ENCODE measurements at places on chromosomes 1 and 21.

DNA sequence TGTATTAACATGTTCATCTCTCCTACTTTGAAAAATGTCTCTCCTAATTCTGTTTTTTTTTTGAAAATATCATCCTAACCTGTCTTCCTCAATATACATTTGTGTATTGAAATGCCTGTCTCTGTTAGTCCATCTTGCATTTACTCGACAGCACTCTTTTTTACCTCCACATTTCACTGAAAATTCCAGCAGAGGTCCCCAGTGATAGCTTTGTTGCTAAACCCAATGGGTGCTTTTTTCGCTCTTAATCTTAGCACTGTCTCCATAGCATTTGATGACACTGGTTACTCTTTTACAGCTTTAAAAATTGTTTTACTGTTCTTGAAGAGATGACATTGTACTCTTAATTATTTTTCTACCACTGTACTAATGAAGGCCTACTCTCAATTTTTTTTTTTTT, 10.8 kb downstream of the OSBPL9 start:
- no peak for DNase-seq

DNA sequence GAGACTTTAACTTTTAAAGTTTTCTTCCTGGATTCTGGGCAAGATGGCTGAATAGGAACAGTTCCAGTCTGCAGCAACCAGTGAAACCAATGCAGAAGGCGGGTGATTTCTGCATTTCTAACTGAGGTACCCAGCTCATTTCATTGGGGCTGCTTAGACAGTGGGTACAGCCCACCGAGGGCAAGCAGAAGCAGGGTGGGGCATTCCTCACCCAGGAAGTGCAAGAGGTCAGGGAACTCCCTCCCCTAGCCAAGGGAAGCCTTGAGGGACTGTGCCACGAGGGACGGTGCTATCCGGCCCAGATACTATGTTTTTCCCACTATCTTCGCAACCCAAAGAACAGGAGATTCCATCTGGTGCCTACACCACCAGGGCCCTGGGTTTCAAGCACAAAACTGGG, 121.0 kb downstream of the VAV3 start:
- DNase-seq, result no peak

DNA sequence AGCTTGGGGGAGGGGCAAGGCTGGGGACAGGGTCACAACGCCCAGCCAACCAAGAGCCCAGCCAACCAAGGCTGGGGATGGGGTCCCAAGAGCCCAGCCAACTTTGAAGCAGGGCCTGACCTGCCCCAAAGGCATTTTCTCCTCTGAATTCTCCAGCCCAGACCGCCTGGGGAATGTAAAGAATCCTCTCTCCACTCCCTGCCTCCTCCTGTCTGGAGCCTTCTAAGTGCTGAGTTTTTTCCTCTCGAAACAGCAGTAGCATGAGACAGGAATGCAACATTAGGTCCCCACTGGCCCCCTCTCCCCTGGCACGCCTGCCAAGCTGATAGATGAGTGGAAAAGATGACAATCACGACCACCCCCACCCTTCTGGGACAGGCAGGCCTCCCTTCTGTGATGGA, 17.0 kb downstream of the C1orf198 start:
- DNase-seq, result no peak

- DNase-seq, result no peak
Observed at GRCh38 chr1:13593511-13594131, 10.0 kb downstream of the PDPN start.

DNA sequence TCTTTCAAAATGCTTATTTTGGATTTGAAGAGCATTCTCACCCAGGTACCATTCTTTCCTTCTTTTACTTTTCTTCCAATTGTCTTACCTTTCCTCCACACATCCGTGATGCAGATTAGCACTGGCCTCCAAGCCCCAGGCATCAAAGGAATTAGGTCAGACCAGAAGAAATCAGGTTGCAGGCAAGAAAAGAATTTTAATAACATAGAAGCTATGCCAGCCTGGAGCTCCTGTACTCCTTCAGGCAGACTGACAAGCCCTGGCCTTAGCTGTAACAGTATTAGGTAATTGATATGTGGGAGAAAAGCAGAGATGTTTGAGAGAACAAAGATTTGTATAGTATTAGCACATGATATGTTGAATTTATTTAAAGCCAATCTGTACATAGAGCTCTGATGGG, 390.4 kb upstream of the ADGRL2 start:
- DNase-seq, result no peak

- no peak for DNase-seq
Observed at GRCh38 chr1:121518726-121519041, 333.9 kb downstream of the SRGAP2C start.

- no peak for DNase-seq
Observed at GRCh38 chr1:58248791-58249190, 297.7 kb downstream of the OMA1 start.

- no peak for DNase-seq
Observed at GRCh38 chr1:154975409-154976059, 1.1 kb downstream of the CKS1B start.

GRCh38 chr21:38115870-38116269, 140.9 kb upstream of the KCNJ15 start:
- no peak for DNase-seq

DNA sequence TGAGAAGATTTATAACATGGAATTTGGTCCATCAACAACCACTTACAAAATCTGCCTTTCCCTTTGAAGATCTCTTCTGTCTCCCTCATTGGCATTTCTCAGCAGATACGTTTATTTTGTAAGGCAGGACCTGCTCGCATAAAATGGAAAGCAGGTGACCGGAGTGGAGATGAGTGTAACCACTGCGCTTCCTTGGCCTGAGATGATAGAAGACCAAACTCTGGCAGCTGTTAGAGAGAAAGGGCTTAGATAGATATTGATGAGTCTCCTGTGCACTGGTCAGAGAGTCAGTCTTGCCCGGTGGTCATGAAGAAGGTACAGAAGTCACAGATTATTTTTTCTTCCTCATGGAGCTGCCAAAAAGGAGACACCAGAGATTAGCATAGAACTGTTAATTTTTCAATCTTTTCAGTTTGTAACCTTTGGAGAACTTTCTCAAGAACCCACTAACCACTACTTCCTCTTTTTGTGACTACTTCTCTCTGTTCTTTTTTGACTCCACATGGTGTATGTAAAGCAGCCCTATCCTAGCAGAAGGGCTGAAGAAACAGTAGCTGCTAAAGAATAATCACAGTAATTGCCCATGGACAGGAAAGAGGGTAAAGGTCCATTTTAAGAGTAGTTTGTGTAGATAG, 47.6 kb downstream of the FCRL3 start:
- DNase-seq, result no peak

GRCh38 chr1:227735539-227736285, 477 bp downstream of the SNAP47 start:
- DNase-seq, result no peak

- DNase-seq, result no peak
Observed at GRCh38 chr1:197320991-197321531, 53.0 kb downstream of the CRB1 start.

- no peak for DNase-seq
Observed at GRCh38 chr1:162561616-162562469, at the start of gene UAP1. UAP1 (plus strand) TSS chr1:162561722; CDS start chr1:162566069, 4,347 bp downstream.

- no peak for DNase-seq
Observed at GRCh38 chr1:62064829-62065407, 129.7 kb upstream of the L1TD1 start.

GRCh38 chr1:99704356-99704816, 58.5 kb downstream of the PALMD start:
- no peak for DNase-seq

GRCh38 chr1:205989786-205990185, 13.4 kb downstream of the RAB7B start:
- no peak for DNase-seq

DNA sequence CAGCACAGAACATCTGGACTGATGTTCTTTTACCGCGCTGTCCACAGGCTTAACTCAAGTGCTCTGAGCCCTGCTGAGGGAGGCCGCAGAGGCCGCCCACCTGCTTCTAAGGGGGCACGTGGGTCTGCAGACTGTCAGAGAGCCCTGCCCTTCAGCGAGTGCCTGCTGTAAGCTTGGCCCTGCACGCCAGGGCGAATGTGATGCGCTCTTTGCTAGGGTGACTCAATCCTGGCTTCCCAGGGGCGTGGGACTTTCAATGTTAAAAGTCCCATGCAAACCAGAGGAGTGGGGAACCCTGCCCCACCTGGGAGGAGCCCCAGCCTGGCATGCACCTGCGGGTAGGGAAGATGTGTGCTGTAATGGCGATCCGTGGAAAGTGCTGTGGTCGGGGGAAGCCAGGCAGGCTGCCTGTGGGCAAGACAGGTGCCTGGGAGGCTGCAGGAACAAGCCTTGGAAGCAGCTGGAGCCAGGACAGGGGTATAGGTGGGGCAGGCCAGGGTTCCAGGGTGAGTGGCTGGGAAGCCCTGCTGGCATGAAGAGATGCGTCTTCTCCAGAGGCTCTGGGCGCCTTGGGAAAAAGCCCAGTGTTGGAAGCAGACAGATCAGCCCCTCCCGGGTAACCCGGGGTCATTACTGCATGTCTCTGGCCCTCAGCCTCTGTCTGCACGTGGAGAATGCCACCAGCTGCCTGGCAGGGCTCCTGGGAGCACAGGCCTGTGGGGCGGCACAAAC, 594 bp upstream of the PANK4 start:
- no peak for DNase-seq

- DNase-seq, result no peak
Observed at GRCh38 chr1:210915890-210916507, 217.9 kb downstream of the KCNH1 start.

DNA sequence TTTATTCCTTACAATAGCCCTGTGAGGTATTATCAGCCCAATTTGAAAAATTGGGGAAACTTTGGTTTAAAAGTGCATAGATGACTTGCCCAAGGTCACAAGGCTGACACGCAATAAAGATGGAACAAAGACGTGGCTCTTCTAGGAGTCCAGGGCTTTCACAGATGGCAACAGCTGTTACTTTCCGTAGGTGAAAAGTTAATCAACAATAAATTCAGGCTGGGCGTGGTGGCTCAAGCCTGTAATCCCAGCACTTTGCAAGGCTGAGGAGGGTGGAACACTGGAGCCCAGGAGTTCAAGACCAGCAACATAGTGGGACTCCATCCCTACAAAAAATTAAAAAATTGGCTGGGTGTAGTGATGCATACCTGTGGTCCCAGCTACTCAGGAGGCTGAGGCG, 87.8 kb upstream of the ATF3 start:
- DNase-seq, result no peak

GRCh38 chr1:210900820-210901219, 233.1 kb downstream of the KCNH1 start:
- no peak for DNase-seq

GRCh38 chr1:36285443-36286101, 20.6 kb upstream of the SH3D21 start:
- DNase-seq, result no peak

- no peak for DNase-seq
Observed at GRCh38 chr1:170395149-170395548, 136.8 kb upstream of the GORAB start.

GRCh38 chr1:221965252-221965651, 223.4 kb upstream of the DUSP10 start:
- DNase-seq, result no peak

GRCh38 chr1:6419397-6419803, 319 bp downstream of the HES2 start:
- DNase-seq, result no peak

- DNase-seq, result no peak
Observed at GRCh38 chr1:180231506-180231921, 1.4 kb downstream of the LHX4 start.

DNA sequence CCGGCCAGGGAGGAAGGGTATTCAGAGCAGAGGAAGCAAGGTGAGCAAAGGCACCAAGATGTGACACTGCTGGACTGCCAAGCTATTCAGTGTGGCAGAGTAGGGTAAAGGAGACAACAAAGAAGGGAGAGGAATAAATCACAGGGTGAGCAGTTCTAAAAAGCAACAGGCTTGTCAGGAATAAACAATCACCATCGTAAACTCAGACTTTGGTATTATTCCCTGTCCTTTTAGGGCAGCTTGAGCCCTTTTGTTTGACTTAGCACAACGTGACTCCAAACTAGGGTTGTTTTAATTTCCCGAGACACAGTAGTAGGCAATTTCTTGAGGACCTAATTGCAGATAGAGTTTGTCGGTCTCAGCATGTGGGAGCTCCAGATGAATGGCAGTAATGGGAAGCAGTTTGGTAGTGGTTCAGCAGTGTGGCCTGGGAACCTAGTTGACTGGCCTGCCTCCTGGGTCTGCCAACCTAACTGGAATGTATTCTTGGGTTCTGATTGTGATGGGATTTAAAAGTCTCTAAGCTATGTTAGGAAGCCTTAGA, 4.3 kb downstream of the CR1L start:
- DNase-seq, result no peak

DNA sequence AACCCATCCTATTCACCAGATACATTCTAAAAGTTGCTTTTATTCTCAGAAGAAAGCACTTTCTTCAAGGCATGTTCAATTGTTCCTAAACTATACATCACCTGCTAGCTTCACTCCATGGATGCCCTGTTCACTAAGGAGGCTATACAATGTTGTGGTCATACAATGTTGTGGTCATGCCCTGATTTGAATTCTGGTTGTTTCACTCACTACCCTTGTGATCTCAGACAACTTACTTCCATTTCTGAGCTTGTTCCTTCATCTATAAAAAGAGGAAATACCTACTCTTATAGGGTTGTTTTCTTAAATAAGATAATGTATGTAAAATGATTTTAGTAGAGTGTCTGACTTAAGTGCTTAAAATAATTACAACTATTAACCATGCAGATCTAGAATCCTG, 19.7 kb downstream of the EDEM3 start:
- DNase-seq, result no peak

- DNase-seq, result no peak
Observed at GRCh38 chr1:55337801-55338447, 122.8 kb upstream of the USP24 start.

DNA sequence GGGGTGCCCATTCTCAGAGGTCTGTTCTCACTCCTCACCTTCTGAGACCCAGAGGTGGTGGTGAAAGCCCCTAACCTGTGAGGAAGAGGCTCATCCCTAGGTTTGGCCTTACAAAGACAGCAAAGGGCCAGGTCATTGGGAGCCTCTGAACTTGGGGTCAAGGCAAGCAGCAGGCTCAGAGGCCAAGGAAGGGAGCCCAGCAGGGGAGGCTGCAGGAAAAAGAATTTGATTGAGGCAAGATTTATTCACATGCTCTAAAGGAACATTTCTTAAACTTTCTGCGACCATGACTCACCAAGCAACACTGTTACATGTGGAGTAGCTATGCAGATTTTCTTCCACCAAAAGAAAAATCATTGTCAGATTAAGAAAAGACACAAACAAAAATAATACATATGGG, 132.5 kb upstream of the SYT6 start:
- DNase-seq, result no peak

All from cortex of kidney (tissue), 1 donor.